Spinal cord (tissue), 10 donors: ENCODE measurements at places on chromosomes 5 and 9. TPM values are rescaled to one million over a fixed set of nuclear protein-coding genes. Genes with fewer than 3 reads are reported as not detected.

DNA sequence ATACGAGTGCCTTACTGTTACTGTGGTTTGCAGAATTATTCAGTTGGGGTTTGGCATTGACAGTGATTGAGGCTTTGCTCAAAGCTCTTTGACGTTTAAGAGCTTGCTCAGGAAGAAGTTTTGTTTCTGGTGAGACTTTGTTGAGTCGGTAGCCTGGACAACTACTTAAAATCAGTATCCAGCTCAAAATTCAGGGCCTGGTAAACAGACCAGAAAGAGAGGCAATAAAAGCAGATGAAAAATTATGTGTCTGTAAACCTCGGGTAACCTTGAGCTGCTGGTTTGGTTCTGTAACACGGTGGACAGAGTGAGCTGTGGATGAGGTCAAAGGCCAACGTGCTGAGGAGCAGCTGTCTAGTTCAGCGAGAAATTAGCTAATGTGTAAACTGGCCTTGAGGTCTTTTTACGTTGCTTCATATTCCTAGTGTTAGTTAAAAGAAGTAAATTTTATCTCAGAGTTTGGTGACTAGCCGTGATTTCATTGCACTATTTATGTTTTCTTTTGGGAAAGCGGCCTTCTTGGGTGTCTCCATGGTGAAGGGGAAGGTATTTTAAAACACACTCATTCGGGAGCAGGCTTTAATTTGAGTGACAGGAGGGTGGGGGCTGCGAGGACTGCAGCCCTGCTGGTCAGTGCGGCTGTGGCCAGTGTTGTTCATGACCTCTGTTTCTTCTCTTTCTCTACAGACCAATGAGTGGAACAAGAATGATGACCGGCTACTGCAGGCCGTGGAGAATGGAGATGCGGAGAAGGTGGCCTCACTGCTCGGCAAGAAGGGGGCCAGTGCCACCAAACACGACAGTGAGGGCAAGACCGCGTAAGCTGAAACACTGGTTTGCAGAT, 82.0 kb upstream of the TTC23L start:
- DNase-seq: no peak

S1PR3 gene
- total RNA-seq: 21.2 TPM

TRMT10B gene
- 7.9 TPM for total RNA-seq

DNA sequence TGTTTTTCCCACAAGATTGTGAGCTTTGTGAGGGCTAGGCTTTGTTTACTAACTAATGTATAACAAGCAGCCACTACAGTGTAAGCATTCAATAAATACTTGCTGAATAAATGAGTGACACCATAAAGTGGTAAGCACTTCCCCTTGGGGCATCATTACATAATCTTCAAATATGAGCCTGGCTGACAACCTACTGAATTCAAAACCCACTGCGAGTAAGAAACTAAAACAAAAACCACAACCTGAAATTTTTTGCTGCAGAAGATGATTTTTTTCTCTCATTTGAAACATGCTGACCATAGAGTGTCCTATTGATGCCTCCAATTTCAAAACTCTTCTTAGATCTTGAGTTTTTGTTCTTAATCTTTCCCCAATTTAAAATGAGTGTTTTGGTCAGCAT, 331.3 kb upstream of the CCNG1 start:
- H3K27ac ChIP-seq: no peak overlapping the region
- H3K4me3 ChIP-seq: no peak overlapping the region
- no peak for DNase-seq
- no peaks in the 10 kb centered on the region for H3K27me3 ChIP-seq

- H3K4me1 ChIP-seq: peaks cover 53% of the 10 kb centered on the region
- no peak overlapping the region for H3K4me3 ChIP-seq
- peaks cover 16% of the 10 kb centered on the region for H3K36me3 ChIP-seq
- no peaks in the 10 kb centered on the region for H3K27me3 ChIP-seq
- no peak for DNase-seq
Observed at GRCh38 chr9:34655394-34655793, 3.4 kb downstream of the IL11RA start.

GRCh38 chr9:99811598-99812383, 9.9 kb upstream of the NR4A3 start:
- no peak overlapping the region for H3K4me3 ChIP-seq
- no peak for DNase-seq
- no peak overlapping the region for H3K27ac ChIP-seq
- no peaks in the 10 kb centered on the region for H3K4me1 ChIP-seq
- no peaks in the 10 kb centered on the region for H3K27me3 ChIP-seq

DNA sequence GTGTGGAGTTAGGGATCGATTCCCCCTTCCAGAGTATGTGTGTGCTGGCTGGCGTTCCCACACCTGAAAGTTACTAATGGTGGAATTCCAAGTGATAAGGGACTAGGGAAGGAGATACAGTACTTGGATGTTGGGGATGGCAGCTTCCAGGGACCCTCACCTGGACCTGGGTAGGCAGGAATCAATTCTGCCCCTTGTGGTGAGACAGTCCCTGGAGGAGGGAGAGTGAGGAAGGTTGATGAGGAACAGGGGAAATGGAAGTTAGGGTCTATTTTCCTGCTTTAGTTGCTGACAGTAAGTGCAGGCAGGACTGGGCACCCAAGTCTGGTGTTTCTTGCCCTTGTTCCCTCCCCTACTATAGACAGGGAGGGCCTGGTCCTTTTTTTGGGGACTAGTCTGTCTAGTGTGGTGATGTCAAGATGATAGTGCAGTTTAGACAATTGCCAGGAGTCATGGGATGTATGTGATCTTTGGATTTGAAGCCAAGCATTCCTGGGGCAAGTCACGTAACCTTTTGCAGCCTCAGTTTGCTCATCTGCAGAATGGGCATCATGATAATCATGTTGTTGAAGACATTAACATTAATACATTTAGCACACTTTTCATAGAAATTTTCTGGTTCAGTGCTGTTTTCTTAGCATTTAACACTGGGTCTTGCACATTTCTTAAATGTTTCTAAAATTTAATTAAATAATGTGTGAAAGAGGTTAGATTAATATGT, 51.7 kb downstream of the DAB2IP start:
- no peaks in the 10 kb centered on the region for H3K27me3 ChIP-seq
- H3K27ac ChIP-seq: no peak overlapping the region
- no peak overlapping the region for H3K4me3 ChIP-seq
- H3K36me3 ChIP-seq: peaks cover 16% of the 10 kb centered on the region
- no peak for DNase-seq

- DNase-seq: no peak
- H3K36me3 ChIP-seq: no peaks in the 10 kb centered on the region
- no peaks in the 10 kb centered on the region for H3K4me1 ChIP-seq
- H3K27ac ChIP-seq: no peak overlapping the region
Observed at GRCh38 chr9:112774006-112774996, 23.7 kb downstream of the SNX30 start.

- peaks cover 9% of the 10 kb centered on the region for H3K4me1 ChIP-seq
- no peaks in the 10 kb centered on the region for H3K36me3 ChIP-seq
- no peak overlapping the region for H3K4me3 ChIP-seq
- peaks cover 50% of the 10 kb centered on the region for H3K27me3 ChIP-seq
- no peak for DNase-seq
Observed at GRCh38 chr5:3194684-3195083, 400.9 kb upstream of the IRX1 start.

PTGDS gene
- total RNA-seq: 697 TPM

CMBL gene
- 25.3 TPM for total RNA-seq

SLC46A2 gene
- total RNA-seq: 0.30 TPM

GRCh38 chr9:117073539-117074341, 341.1 kb downstream of the ASTN2 start:
- H3K27ac ChIP-seq: no peak overlapping the region
- H3K4me1 ChIP-seq: peaks cover 4% of the 10 kb centered on the region
- no peak overlapping the region for H3K4me3 ChIP-seq
- H3K27me3 ChIP-seq: no peaks in the 10 kb centered on the region
- no peaks in the 10 kb centered on the region for H3K36me3 ChIP-seq
- DNase-seq: no peak
